ENCODE measurements at places on chromosomes 2 and 18. TPM values are rescaled to one million over a fixed set of nuclear protein-coding genes. Genes with fewer than 3 reads are reported as not detected.
A peak's percentile ranks its signal among the peaks of the same experiment; 100 is the strongest.

- H3K4me3 ChIP-seq = no peak overlapping the region
- peak; percentile 85 for DNase-seq
- H3K27ac ChIP-seq = peak overlapping the region; percentile 14
- no peaks in the 10 kb centered on the region for H3K36me3 ChIP-seq
- H3K27me3 ChIP-seq = no peaks in the 10 kb centered on the region
- H3K4me1 ChIP-seq = peaks cover 11% of the 10 kb centered on the region
Measured at GRCh38 chr2:68368654-68369336, 3.7 kb downstream of the PLEK start.

DNA sequence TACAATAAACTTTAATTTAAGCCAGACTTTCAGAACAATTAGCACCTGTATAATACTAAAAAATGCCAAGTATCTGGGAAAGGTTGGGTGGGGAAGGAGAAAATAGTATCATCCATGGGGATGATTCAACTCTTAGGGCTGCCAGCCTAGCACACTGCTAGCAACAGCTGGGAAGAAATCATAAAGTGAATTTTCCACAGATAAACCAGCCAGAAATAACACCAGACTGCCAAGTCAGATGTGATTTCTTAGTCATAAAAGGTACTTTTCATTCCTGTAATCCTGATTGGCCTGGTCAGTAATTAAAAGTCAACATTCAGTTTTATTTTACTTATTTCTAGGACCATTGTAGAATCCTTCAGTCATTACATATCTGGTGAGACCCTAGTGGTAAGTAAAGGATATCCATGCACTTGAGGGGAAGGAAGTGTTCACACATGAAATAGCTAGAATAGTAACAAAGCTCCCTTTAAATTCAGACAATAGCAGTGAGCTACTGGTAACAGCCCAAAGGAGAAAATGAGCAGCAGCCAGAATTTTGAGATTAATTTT, 59.4 kb downstream of the LIMS1 start:
- peak; percentile 97 for DNase-seq
- H3K27me3 ChIP-seq = no peaks in the 10 kb centered on the region
- peak overlapping the region; percentile 98 for H3K27ac ChIP-seq
- no peaks in the 10 kb centered on the region for H3K36me3 ChIP-seq
- H3K4me1 ChIP-seq = peaks cover 55% of the 10 kb centered on the region

GRCh38 chr18:9082711-9083510, 19.6 kb upstream of the NDUFV2 start:
- no peaks in the 10 kb centered on the region for H3K27me3 ChIP-seq
- H3K4me3 ChIP-seq = no peak overlapping the region
- no peak overlapping the region for H3K27ac ChIP-seq
- no peak for DNase-seq

Gene CPO
- total RNA-seq = not detected

- H3K36me3 ChIP-seq = no peaks in the 10 kb centered on the region
- no peaks in the 10 kb centered on the region for H3K4me1 ChIP-seq
- no peaks in the 10 kb centered on the region for H3K27me3 ChIP-seq
Measured at GRCh38 chr18:23333827-23334226, 119.3 kb upstream of the RIOK3 start.

Gene C2orf78
- total RNA-seq = not detected

DNA sequence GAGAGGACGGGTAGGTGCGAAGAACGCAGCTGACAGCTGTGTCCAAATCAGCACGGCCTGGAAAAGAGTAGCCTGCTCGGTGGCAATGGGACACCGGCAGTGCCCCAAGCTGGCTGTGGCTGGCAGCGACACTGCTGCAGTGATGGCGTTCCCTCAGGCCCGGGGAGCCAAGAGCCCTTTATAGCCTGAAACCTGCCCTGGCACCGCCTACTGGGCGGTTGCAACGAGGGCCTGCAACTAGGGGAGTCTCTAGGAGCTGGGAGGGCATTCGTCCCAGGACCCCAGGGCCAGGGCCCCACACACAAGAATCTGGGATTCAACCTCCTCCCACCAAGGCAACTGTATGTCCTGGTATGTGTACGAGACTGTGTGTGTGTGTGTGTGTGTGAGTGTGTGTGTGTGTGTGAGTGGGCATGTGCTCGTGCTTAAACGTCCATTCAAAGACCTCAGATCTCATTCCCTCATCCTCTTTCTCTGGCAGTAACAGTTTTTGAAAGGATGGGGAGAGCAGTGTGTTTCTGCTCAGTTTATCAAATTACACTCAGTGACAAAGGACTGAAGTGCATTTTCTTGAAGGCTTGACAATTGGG, 6.8 kb upstream of the CYP26B1 start:
- H3K4me1 ChIP-seq = peaks cover 8% of the 10 kb centered on the region
- no peak for DNase-seq
- peaks cover 70% of the 10 kb centered on the region for H3K27me3 ChIP-seq
- H3K27ac ChIP-seq = no peak overlapping the region
- no peaks in the 10 kb centered on the region for H3K36me3 ChIP-seq

Gene SH3YL1
- total RNA-seq = 23.0 TPM

Gene ATP6V1B1
- total RNA-seq = not detected

Gene OXER1
- total RNA-seq = 0.43 TPM

- no peak overlapping the region for H3K4me3 ChIP-seq
- no peaks in the 10 kb centered on the region for H3K36me3 ChIP-seq
- H3K27ac ChIP-seq = peak overlapping the region; percentile 38
- H3K27me3 ChIP-seq = peaks cover 14% of the 10 kb centered on the region
- peaks cover 5% of the 10 kb centered on the region for H3K4me1 ChIP-seq
- DNase-seq = peak; percentile 98
Measured at GRCh38 chr18:49656073-49656692, 94.3 kb downstream of the LIPG start.

- no peak overlapping the region for H3K4me3 ChIP-seq
- H3K27ac ChIP-seq = no peak overlapping the region
- no peaks in the 10 kb centered on the region for H3K36me3 ChIP-seq
- no peak for DNase-seq
Measured at GRCh38 chr2:179253226-179253625, 11.4 kb downstream of the SESTD1 start.

DNA sequence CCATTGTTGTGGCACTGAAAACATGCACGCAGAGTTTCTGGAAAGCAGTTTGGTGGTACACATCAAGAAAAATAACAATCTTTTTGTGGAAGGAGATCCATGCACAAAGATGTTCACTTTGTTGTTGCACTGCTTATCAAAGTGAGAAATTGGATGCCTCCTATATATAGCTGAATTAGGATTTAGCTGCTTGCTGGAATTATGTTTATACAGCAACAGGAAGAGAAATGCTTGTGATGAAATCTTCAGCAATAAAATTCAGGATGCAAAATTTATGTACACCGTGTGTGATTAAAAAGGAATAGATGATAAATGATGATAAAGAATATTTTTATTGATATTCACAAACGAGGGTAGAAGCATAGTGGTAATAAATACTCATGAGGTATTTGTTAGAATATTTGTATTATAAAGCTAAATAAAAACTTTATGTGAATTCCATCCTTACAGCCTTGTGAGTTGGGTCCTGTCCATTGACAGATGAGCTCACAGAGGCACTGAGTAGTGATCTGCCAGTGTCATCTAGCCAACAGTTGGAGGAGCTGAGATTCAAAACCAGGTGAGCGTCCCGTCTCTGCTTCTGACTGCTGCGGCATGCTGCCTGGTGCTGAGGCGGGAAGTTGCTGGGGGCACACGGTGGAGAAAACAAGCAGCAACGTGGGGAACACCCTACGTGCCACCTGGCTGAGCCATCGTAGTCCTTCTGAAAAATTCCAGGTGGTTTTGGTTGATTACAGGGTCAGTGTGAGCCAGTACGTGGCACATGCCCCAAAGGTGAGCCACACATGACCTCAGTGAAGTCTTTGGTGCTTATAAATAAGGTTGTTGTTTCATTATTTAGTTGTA, 80.2 kb downstream of the ASAP2 start:
- H3K27me3 ChIP-seq = no peaks in the 10 kb centered on the region
- no peak overlapping the region for H3K4me3 ChIP-seq
- H3K27ac ChIP-seq = peak overlapping the region; percentile 93

Gene HOXD12
- not detected for total RNA-seq

Gene GREB1
- total RNA-seq = 14.5 TPM

- H3K36me3 ChIP-seq = no peaks in the 10 kb centered on the region
- H3K4me1 ChIP-seq = peaks cover 10% of the 10 kb centered on the region
- H3K27ac ChIP-seq = no peak overlapping the region
- H3K4me3 ChIP-seq = no peak overlapping the region
- H3K27me3 ChIP-seq = peaks cover 3% of the 10 kb centered on the region
- DNase-seq = no peak
Measured at GRCh38 chr2:100781009-100781325, 39.0 kb upstream of the NPAS2 start.

DNA sequence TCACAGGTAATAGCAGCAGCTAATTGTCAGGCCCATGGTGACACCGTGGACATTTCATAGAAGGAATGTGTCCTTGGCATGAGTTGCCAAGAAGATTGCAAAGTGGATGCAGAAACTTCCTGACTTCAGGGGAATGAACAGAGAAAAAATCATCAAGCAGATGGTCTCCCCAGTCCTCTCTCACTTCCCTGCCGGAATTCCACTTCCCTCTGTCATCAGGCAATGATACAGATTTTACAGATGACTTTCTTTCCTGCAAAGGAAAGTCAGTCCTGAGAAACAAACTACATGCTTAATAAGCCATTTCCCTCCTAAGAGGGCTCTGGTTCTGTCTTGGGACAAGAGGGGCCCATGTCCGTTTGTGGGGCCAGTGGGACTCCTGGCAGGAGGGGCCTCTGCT, 45.7 kb downstream of the KCNF1 start:
- peaks cover 4% of the 10 kb centered on the region for H3K4me1 ChIP-seq
- H3K36me3 ChIP-seq = no peaks in the 10 kb centered on the region
- peaks cover under 1% of the 10 kb centered on the region for H3K27me3 ChIP-seq
- no peak for DNase-seq

Gene SERPINB10
- not detected for total RNA-seq

- H3K4me3 ChIP-seq = no peak overlapping the region
- no peaks in the 10 kb centered on the region for H3K27me3 ChIP-seq
- no peaks in the 10 kb centered on the region for H3K36me3 ChIP-seq
- H3K4me1 ChIP-seq = peaks cover 15% of the 10 kb centered on the region
Measured at GRCh38 chr2:127191331-127192219, 28.5 kb downstream of the CYP27C1 start.

- no peak overlapping the region for H3K27ac ChIP-seq
- H3K4me1 ChIP-seq = no peaks in the 10 kb centered on the region
- no peak for DNase-seq
Measured at GRCh38 chr2:6723865-6724604, 141.7 kb downstream of the CMPK2 start.

- peak; percentile 31 for DNase-seq
- H3K4me1 ChIP-seq = no peaks in the 10 kb centered on the region
- no peak overlapping the region for H3K27ac ChIP-seq
- H3K36me3 ChIP-seq = no peaks in the 10 kb centered on the region
- no peaks in the 10 kb centered on the region for H3K27me3 ChIP-seq
- no peak overlapping the region for H3K4me3 ChIP-seq
Measured at GRCh38 chr2:152240559-152241231, 65.1 kb upstream of the STAM2 start.

DNA sequence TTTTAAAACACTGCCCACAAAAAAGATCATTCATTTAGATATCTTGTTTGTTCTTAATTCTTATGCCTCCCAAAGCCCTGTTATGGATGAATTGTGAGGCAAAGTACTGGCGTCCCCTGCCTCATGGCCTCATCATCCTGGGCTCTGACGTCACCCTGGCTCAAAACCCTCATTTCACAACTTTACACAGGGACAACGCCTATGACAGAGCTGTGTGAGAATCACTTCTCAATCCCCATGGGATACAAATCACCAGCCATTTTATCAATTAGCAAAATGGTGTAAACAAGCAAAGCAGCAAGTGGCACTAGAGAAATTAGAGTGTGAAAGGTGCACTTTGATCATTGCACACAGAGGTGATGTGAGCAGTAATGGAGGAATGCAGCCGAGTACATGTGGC, 16.6 kb downstream of the FHOD3 start:
- no peak overlapping the region for H3K4me3 ChIP-seq
- peaks cover 52% of the 10 kb centered on the region for H3K4me1 ChIP-seq
- no peaks in the 10 kb centered on the region for H3K36me3 ChIP-seq
- no peaks in the 10 kb centered on the region for H3K27me3 ChIP-seq

Gene GALNT14
- total RNA-seq = 2.1 TPM

Gene NABP1
- total RNA-seq = 181 TPM

DNA sequence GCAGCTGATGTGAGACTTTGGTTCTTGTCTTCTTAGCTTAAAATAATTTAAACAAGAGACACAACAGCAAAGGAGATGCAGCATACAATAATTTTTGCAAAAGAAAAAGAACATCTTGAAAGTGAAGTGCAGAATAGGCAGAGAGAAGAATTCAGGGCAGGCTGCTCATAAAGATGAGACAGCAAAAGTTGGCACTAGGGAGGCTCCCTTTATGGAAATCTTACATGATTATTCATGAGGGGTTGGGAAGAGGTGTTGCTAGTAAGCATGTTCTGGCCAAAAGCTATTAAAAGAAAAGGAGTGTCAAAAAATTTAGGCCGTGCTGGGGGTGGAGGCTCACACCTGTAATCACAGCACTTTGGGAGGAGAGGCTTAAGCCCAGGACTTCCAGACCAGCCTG, 4.2 kb upstream of the ALPP start:
- no peak for DNase-seq
- H3K36me3 ChIP-seq = no peaks in the 10 kb centered on the region
- H3K27ac ChIP-seq = no peak overlapping the region
- peaks cover 12% of the 10 kb centered on the region for H3K27me3 ChIP-seq
- H3K4me3 ChIP-seq = no peak overlapping the region

Gene OR6B2
- total RNA-seq = not detected

Gene CHRND
- not detected for total RNA-seq

Gene TMEM17
- total RNA-seq = 4.0 TPM

Gene PLEKHM3
- 7.9 TPM for total RNA-seq

All from astrocyte (in vitro differentiated cells and primary cell).